ENCODE measurements at places on chromosomes 12 and 14. TPM values are rescaled to one million over a fixed set of nuclear protein-coding genes. Genes with fewer than 3 reads are reported as not detected.

GRCh38 chr14:24335461-24336171, 745 bp upstream of the ADCY4 start:
- DNase-seq, result peak; percentile 56

DNA sequence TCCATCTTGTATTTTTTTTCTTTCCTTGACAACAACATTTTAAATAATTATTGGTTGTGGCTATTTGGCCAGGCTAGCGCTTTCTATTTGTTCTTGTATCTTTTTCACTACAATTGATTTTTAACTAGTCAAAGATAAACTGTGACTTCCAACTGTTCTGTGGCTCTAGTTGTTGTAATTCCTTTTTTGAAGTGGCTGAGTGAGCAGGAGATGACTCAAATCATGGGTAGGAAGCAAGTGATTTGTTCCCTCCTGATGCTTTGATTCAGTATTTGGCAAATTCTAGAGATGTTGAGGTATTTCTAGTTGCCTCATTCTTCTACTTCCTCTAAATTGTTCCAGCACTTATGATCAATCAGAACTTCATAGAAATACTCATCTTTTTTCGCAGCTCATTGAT, 633.5 kb downstream of the RERGL start:
- DNase-seq, result no peak

Gene MUCL1
- not detected for total RNA-seq

GRCh38 chr14:52314595-52315354, 663 bp downstream of the PTGER2 start:
- peak; percentile 42 for DNase-seq

Gene ACVRL1
- total RNA-seq, result 146 TPM

DNA sequence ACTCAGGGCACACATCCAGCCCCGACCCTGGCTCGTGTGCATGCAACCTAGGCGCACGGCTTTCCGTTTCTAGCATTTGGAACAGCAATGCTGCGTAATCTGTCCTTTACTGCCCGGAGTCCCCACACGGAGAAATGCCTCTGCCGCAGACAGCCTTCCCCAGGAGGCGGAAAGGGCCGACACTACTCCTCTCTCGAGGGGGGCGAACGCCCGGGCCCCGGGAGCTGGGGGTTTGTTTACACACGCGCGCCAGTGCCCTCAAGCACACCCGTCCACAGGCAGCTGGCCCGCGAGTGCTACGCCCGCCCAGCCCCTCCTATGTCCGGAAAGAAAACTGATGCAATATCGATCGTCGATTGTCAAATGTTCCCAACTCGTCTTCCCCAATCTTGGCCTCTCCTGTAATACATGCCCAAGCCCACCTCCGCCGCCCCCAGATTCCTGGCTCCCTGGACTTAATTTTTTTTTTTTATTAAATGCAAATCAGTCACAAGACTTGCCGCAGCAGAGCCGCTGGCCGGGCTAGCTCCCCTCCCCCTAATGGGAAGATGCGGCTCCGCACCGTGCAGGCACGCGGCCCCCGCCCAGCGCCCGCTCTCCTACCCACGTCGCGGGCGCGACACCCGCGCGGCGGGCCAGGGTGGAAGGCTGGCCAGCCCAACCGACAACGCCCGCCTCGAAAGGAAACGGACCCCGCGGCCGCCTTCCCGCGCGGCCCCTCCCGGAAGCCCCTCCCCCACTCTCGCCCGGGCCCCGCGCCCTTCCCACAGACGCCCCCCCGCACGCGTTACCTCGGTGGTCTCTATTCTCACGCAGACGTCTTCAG, 642 bp downstream of the SLC38A2 start:
- peak; percentile 58 for DNase-seq

DNA sequence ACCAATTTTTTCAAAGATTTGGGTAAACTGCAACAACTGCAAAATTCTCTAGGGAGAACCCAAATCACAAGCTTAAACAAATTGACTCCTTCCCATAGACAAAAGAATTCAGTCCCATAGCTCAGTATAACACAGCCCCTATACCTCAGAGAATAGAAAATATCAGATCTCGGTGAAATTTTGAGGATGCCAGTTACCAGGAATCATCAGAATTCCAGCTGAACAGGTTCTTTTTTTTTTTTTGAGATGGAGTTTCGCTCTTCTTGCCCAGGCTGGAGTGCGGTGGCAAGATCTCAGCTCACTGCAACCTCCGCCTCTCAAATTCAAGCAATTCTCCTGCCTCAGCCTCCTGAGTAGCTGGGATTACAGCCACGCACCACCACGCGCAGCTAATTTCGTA, 36.7 kb downstream of the ZFYVE1 start:
- no peak for DNase-seq

DNA sequence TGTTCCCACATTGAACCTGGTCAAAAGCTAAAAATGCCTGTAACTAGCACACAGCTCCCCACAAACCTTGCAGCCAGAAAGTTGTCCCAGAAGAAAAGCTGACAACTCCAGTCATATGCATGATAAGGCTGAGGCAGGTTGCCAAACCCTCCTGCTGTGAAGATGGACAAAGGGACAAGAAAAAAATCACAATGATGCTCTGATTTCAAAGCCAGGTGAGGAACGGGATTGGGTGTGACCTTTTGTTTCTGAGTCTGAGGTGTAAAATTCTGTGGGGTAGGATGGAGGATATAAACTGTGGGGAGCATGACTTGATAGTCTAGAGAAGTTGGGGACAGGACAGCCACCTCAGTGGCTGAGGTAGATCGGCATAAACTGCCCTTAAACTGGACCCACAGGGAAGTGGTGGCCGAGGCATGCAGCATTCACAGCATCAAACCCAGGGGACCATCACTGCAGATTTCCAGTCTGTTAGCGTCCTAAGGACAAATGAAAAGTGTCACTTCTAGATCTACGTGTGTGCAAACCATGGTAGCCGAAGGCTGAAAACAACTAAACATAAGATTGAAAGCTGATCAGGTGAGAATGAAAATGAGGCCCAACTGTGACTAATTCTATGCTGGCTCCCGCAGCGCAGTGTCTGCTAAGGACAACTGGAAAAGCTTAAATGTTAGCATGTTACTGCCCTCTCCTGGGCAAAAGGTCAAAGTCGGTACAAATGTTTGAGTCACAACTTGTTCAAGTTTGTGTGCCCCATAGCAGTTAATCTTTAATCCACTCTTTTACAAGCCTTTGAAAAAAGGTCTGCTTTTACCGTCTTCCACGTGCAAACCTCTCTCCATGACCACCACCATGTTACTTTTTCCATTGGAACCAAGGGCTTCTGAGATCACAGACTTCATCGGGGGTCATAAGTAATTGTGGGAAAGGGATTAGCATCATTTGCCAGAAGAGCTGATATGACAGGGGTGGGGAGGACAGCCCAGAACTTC, 39.8 kb downstream of the GRIN2B start:
- DNase-seq, result no peak

All from uterus (tissue), 4 donors.